ENCODE measurements at places on chromosomes 2 and 18. TPM values are rescaled to one million over a fixed set of nuclear protein-coding genes. Genes with fewer than 3 reads are reported as not detected.

GRCh38 chr18:3411327-3411726, 38.6 kb upstream of the TGIF1 start:
- no peak for DNase-seq
- H3K27me3 ChIP-seq, result peaks cover 2% of the 10 kb centered on the region
- H3K27ac ChIP-seq, result no peak overlapping the region
- no peaks in the 10 kb centered on the region for H3K4me1 ChIP-seq
- no peak overlapping the region for H3K4me3 ChIP-seq

GRCh38 chr2:38077431-38077769, 1.4 kb upstream of the CYP1B1 start:
- peaks cover 17% of the 10 kb centered on the region for H3K27me3 ChIP-seq
- no peak for DNase-seq
- no peaks in the 10 kb centered on the region for H3K36me3 ChIP-seq
- no peak overlapping the region for H3K27ac ChIP-seq
- peaks cover 9% of the 10 kb centered on the region for H3K4me1 ChIP-seq

GRCh38 chr2:237184192-237184918, 98.7 kb downstream of the COPS8 start:
- no peak overlapping the region for H3K4me3 ChIP-seq
- no peaks in the 10 kb centered on the region for H3K27me3 ChIP-seq
- no peak for DNase-seq

- H3K27ac ChIP-seq, result no peak overlapping the region
- DNase-seq, result no peak
- H3K27me3 ChIP-seq, result peaks cover 2% of the 10 kb centered on the region
- no peaks in the 10 kb centered on the region for H3K36me3 ChIP-seq
Observed at GRCh38 chr2:185006481-185006880, 408.2 kb downstream of the ZNF804A start.

DNA sequence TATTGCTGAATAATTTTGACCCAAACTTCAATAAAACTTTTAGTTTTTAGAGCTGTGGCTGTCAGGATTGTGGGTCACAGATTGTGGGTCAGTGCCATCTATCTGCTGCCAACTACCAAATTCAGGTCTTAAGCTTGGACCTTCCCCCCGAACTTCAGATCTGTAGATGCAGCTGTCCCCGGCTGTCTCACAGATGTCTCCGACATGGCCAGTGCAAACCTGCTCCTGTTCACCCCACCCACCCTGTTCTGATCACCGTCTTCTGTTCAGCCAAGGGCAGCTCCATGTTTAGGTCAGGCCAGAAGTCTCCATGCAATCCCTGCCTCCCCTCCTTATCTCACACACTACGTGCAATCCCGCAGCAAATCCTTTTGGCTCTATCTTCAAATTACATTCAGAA, 175.0 kb downstream of the PRKCE start:
- H3K27me3 ChIP-seq, result peaks cover 4% of the 10 kb centered on the region
- H3K4me3 ChIP-seq, result no peak overlapping the region
- no peak overlapping the region for H3K27ac ChIP-seq
- DNase-seq, result no peak
- peaks cover 18% of the 10 kb centered on the region for H3K4me1 ChIP-seq

DNA sequence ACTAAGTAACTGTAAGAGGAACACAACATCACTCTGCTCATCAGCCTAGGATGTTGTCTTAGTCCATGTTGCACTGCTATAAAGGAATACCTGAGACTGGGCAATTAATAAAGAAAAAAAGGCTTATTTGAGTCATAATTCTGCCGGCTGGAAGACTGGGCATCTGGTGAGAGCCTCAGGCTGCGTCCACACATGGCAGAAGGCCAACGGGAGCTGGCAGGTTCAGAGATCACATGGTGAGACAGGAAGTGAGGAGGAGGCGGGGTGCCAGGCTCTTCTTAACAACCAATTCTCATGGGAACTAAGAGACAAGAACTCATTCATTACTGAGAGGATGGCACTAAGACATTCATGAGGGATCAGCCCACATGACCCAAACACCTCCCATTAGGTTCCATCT, 46.8 kb downstream of the EPG5 start:
- DNase-seq, result peak; percentile 37
- H3K36me3 ChIP-seq, result peaks cover 56% of the 10 kb centered on the region
- H3K27ac ChIP-seq, result peak overlapping the region; percentile 19
- H3K4me3 ChIP-seq, result peak overlapping the region; percentile 50
- H3K27me3 ChIP-seq, result no peaks in the 10 kb centered on the region

GRCh38 chr2:88195246-88195645, 25.1 kb downstream of the THNSL2 start:
- no peak overlapping the region for H3K27ac ChIP-seq
- no peak overlapping the region for H3K4me3 ChIP-seq
- peaks cover 10% of the 10 kb centered on the region for H3K4me1 ChIP-seq
- H3K27me3 ChIP-seq, result peaks cover 23% of the 10 kb centered on the region
- no peak for DNase-seq
- no peaks in the 10 kb centered on the region for H3K36me3 ChIP-seq

- no peak overlapping the region for H3K27ac ChIP-seq
- DNase-seq, result peak; percentile 50
- no peaks in the 10 kb centered on the region for H3K4me1 ChIP-seq
- peaks cover 3% of the 10 kb centered on the region for H3K27me3 ChIP-seq
- no peak overlapping the region for H3K4me3 ChIP-seq
- no peaks in the 10 kb centered on the region for H3K36me3 ChIP-seq
Observed at GRCh38 chr2:67840460-67841068, 222.2 kb downstream of the C1D start.

DNA sequence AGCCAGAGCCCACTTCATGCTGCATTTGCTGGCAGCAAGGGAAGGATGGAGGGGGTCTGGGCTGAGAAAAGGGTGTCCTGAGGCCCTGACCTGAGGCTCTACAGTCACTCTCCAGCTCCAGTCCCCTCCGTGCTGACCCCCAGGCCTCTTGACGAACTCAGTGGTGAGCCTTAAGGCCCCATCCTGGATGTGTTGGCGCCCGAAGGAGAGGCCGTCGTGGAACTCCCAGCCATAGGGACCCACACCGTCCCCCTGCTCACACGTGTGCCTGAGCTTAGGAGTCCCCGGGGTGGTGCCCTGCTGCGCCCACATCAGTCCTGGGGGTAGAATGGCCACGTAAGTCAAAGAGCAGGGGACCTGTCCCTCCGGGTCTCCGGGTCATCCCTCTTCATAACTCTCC, 776 bp downstream of the MOGS start:
- DNase-seq, result no peak
- H3K36me3 ChIP-seq, result no peaks in the 10 kb centered on the region
- H3K27ac ChIP-seq, result peak overlapping the region; percentile 76
- peaks cover 13% of the 10 kb centered on the region for H3K27me3 ChIP-seq
- peaks cover 35% of the 10 kb centered on the region for H3K4me1 ChIP-seq
- H3K4me3 ChIP-seq, result peak overlapping the region; percentile 98

DNA sequence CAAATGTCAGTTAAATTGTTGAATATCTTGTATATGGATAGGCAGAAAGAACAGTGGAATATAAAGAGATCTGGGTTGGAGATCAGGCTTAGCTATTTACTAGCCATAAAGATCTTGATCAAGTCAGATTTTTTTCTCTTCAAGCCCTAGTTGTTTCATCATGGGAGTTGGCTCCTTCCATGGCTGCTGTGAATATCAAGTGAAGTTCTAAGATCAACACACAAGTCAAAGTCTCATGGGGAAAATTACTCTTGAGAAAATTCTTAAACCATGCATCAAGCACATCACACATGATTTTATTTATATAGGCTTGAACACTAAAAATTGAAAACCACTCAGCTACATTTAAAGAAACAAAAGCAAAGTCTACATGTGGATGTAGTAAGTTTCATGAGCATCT, 79.8 kb downstream of the C1D start:
- no peak overlapping the region for H3K4me3 ChIP-seq
- H3K27ac ChIP-seq, result no peak overlapping the region
- H3K27me3 ChIP-seq, result peaks cover 4% of the 10 kb centered on the region

DNA sequence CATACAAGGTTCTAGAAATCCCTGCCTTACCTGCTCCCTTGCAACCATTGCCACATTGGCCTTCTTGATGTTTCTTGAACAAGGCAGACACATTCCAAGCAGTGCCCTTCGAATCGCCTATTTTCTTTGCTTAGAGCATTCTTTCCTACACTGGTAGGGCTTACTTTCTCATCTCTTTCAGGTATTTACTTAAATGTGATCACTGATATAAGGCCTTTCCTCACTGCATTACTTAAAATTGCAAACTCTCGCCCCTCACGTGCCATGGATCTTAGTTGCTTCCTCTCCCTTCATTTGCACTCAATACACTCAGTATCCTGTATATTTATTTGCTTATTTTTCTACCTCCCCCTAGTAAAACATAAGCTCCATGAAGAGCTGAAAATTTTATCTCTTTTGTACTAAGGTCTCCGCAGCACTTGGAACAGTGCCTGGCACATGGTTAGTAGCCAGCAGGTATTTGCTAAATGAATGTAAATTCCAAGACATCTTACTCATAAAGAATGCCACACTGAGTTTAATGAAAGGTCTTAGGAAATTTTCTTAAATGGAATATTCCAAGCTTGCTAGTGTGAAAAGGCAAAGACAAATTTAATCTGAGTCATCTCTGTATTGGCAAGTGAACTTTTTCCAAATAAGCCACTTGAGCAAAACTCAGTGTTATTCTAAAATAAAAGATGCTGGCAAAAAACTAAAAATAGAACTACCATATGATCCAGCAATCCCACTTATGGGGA, 42.4 kb upstream of the FIGN start:
- H3K4me3 ChIP-seq, result no peak overlapping the region
- H3K4me1 ChIP-seq, result no peaks in the 10 kb centered on the region
- no peaks in the 10 kb centered on the region for H3K27me3 ChIP-seq
- no peak for DNase-seq
- no peak overlapping the region for H3K27ac ChIP-seq
- no peaks in the 10 kb centered on the region for H3K36me3 ChIP-seq

GRCh38 chr2:105615305-105615704, 129.4 kb upstream of the NCK2 start:
- peaks cover 5% of the 10 kb centered on the region for H3K27me3 ChIP-seq
- H3K4me1 ChIP-seq, result no peaks in the 10 kb centered on the region
- H3K27ac ChIP-seq, result no peak overlapping the region

DNA sequence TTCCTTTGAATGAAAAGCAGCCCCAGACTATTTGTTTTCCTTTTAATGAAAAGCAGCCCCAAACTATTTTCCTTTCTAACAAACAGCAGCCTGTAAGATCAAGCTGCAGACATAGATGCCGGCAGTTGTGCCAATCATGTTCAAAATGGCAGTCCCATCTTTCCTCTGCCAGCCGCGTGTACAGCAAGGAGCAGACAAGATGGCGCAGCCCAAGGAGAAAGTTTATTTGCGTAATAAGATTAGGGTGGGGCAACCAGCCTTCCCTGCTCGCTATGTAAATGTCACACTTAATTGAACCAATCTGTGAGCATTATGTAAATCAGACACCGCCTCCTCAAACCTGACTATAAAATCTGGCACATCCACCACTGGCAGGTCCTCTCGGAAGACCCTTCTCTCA, 226.0 kb downstream of the TGIF1 start:
- H3K4me3 ChIP-seq, result no peak overlapping the region
- DNase-seq, result no peak
- H3K27me3 ChIP-seq, result peaks cover 9% of the 10 kb centered on the region
- H3K27ac ChIP-seq, result no peak overlapping the region

DNA sequence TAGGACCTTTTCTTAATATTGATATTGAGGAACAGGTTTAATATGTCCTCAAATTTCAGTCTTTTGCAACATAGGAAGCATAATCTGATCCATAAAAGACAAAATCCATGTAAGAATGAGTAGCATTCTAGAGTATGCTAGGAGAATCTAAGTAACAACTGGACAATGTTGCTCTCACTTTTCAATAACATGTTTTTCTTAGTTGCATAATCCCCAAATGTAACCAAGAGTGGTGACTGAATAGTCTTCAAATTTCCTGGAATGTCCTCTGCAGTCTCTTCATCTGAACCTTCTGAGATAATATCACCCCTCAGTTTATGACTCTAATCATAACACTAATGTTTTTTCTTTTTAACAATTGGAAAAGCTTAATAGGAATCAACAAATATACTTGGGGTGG, 110.0 kb upstream of the ZEB2 start:
- peaks cover 11% of the 10 kb centered on the region for H3K36me3 ChIP-seq
- no peak overlapping the region for H3K4me3 ChIP-seq
- peaks cover 2% of the 10 kb centered on the region for H3K27me3 ChIP-seq
- DNase-seq, result no peak

DNA sequence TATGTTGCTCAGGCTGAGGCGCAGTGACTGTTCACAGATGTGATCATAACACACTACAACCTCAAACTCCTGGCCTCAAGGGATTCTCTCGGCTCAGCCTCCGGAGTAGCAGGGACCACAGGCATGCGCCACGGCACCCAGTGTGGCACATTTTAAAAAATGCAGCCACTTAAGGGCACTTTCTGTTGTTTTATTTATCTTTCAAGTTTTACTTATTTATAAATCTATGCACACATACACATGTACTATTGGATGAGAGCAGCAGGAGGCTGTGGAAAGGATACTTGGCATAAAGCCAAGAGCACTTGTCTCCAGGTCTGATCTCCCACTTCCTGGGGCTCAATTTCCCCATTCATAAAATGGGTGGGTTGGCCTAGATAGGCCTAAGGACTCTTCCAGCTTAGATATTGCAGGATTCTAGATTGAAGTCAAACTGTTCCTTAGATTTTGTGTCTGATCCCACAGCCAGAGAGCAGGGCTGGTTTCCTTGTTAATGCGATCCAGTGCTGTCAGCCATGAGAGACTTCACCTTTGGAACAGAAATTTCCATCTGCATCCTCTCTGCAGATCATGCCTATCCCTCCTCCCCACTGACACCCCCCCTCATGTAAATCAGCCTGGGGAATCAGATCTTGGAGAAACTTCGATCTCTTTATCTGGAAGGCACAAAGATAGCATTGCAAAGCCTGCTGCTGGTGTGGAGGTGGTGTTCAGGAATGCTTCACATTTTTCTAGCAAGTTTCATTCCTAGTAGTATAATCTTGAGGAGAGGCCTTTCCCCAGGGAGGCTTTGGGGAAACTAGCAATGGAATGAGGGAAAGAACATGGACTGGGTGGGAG, 24.7 kb downstream of the PCBP1 start:
- H3K4me1 ChIP-seq, result peaks cover 66% of the 10 kb centered on the region
- DNase-seq, result no peak
- no peaks in the 10 kb centered on the region for H3K36me3 ChIP-seq
- no peak overlapping the region for H3K4me3 ChIP-seq

GRCh38 chr2:155546721-155547555, 785.6 kb downstream of the NR4A2 start:
- H3K27ac ChIP-seq, result no peak overlapping the region
- peaks cover 3% of the 10 kb centered on the region for H3K27me3 ChIP-seq
- H3K4me1 ChIP-seq, result no peaks in the 10 kb centered on the region
- no peak for DNase-seq
- no peak overlapping the region for H3K4me3 ChIP-seq
- no peaks in the 10 kb centered on the region for H3K36me3 ChIP-seq

GRCh38 chr2:158505448-158505934, 48.7 kb downstream of the PKP4 start:
- no peak overlapping the region for H3K27ac ChIP-seq
- H3K4me1 ChIP-seq, result no peaks in the 10 kb centered on the region
- H3K27me3 ChIP-seq, result no peaks in the 10 kb centered on the region
- no peak overlapping the region for H3K4me3 ChIP-seq

The ASB18 gene
- not detected for polyA plus RNA-seq

The SLC5A7 gene
- polyA plus RNA-seq, result not detected

The METTL4 gene
- 6.0 TPM for polyA plus RNA-seq

The FEZ2 gene
- 6.8 TPM for polyA plus RNA-seq

The CDK5R2 gene
- not detected for polyA plus RNA-seq

The HOXD12 gene
- not detected for polyA plus RNA-seq

Measured in immature natural killer cell (primary cell).